Hematopoietic multipotent progenitor cell treated with erythropoietin and hydrocortisone succinate and interleukin-3 and kit ligand, for 6 days (in vitro differentiated cells): ENCODE measurements at places on chromosomes 13 and 19.
A peak's percentile ranks its signal among the peaks of the same experiment; 100 is the strongest.

- DNase-seq = peak; percentile 0
These were observed 3.4 kb upstream of the ZIC2 start for GRCh38 chr13:99977912-99978798.

GRCh38 chr19:14475251-14476073 is at the start of gene PTGER1:
TSS of gene PTGER1 (minus strand) at chr19:14475354. CDS start at chr19:14474320, 1,034 bp downstream.
- peak; percentile 65 for DNase-seq

- DNase-seq = no peak
These were observed 151.7 kb downstream of the EFNB2 start for GRCh38 chr13:106383791-106384190.

DNA sequence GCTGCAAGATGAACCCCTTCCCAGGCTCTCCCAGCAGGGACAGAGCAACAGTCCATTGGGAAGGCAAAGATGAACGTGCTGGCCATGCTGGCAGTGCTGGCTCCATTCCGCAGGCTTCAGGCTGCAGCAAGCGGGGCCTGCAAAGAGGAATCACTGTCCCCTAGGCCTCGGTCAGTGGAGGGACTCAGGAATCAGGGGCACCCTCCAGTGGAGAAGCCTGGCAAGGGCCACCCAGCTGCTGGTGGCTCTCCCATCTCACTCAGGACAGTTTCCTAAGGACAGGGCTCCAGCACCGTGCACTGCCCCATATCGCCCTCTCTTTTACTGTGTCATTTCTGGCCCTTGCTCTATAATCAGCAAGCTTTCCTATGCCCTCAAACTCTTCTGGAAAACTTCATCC is 498.6 kb downstream of the EFNB2 start:
- DNase-seq = no peak

- no peak for DNase-seq
These were observed 4.6 kb upstream of the CEACAM1 start for GRCh38 chr19:42532891-42533290.

- DNase-seq = no peak
These were observed 22.1 kb downstream of the CLEC11A start for GRCh38 chr19:50745221-50745620.

DNA sequence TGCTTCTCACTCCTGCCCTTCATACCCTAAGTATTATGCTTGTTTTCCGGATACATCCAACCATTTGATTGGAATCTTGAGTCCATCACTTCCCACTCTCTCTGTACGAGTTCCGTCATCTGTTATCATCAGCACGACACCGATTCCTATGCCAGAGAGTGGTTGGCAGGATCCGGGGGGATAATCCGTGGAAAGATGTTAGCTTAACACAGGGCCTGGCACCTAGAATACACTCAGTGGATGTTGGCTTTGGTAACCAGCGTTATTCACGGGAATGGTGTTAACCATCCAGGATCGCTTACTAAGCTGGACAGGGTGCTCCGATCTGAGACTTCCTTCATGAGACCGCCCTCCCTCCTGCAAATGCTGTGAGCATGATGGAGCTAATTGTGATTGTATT is 12.4 kb downstream of the VSTM2B start:
- DNase-seq = no peak

GRCh38 chr13:66859934-66860877 is 369.9 kb downstream of the PCDH9 start:
- no peak for DNase-seq

GRCh38 chr19:4711211-4711610 is 12.4 kb downstream of the DPP9 start:
- DNase-seq = no peak

- no peak for DNase-seq
These were observed 61.2 kb downstream of the COLGALT1 start for GRCh38 chr19:17616686-17616960.

DNA sequence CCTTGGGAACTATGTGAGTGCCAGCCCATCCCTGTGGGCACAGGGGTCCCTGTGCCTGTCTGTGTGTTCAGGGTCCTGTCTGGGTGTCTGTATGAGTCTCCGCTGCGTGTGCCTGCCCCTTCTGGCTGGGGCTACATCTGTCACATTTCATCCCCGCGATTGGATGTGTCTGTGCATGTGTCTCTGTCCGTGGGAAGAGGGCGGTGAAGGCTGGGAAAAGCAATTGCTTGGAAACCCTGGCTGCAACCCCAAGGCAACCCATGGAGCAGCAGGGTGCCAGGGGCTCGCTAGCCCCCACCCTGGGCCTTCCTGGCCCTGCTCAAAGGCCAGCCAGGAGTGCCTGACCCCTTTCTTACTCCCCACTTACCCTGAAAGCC is 1.4 kb downstream of the MAG start:
- no peak for DNase-seq

GRCh38 chr19:35899547-35900214 is 659 bp downstream of the NFKBID start:
- DNase-seq = peak; percentile 93

DNA sequence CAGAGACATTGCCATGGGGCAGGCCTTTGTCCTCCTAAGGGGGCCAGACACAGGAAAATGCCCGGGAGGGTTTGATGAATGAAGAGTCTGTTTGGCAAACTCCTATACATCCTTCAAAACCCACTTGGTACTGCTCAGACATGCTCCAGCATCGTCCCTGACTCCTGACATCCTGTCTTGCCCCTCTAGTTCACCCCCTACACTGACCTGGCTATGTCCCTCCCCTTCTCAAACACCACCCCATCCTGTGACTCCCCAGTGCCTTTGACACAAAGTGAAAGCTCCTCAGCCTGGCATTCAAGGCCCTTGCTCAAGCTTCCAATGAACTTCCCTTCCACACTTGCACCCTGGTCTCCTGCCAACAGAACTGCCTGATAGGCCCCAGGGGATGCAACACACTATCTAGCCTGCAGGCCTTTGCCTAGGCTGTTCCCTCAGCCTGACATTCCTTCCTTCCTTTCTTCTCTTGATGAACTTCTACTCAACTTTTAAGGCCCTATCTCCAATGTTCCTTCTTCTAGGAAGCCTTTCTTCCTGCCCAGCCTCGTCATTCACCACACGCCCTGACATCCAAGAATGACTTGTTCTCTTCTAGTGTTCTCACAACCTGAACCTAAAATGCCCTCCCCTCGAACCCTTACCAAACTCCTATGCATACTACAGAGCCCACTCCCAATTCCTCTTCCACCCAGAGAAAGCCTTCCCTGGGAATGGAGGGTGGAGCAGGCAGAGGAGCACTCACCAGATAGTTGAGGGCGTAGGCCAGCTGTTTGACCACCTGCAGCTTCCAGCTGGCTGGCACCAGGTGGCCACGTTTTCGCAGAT is 12.4 kb downstream of the JAK3 start:
- no peak for DNase-seq

DNA sequence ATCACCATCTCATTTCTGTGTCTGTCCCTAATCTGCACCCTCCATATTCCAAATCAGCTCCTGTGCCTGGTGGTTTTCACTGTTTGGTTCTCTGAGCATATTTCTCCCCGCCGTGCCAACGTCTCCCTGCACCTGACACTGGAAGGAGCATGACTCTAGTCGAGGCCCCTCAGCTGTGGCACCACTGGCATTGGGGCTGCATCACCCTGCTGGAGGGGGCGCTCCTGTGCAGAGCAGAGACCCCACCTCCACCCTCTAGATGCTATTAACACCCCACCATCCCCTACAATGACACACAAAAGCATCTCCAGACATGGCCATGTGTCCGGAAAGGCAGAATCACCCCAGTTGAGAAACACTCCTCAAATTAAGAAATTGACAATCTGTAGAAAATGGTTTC is 20.8 kb downstream of the ZSCAN5C start:
- no peak for DNase-seq

GRCh38 chr19:35856546-35857149 is at the start of gene KIRREL2:
TSS of gene KIRREL2 (plus strand) at chr19:35856911. CDS start at chr19:35857120, 209 bp downstream.
- DNase-seq = no peak

DNA sequence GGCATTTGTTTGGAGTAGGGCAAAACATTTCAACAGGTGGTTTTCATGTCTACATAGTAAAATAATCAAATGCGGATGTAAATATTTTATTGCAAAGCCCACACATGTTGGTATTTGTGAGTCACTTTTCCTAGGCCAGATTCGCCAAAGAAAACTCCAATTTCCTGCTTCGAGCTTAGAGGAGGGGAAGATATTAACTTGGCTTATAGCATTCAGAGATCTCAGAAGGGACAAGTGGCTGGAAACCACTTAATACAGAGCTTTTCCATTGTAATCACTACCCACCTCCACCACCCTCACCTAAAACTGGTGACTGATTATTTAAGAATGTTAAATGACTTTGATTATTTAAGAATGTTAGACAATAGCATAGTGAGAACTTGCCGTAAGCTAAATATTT is 530.6 kb upstream of the SPRY2 start:
- no peak for DNase-seq

GRCh38 chr19:3366753-3367627 is 607 bp downstream of the NFIC start:
- DNase-seq = peak; percentile 74

GRCh38 chr19:31348481-31349159 is 616 bp downstream of the TSHZ3 start:
- no peak for DNase-seq

DNA sequence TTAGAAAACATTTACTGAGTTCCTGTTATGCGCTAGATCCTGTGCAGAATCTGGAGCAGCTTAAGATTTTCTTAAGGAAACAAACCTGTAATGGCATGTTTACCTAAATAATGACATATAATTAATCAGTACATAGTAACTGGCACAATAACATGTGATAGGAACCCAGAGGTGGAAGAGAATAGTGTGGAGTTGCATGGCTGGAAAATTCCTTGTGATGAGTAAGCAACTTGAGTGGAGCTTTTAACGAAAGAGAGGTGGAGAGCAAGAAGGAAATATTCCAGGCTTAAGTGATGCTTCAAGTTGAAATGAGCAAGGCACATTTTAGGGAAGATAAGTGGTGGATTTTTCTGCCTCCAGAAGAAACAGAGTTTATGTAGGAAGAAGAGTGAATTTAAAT is 9.2 kb upstream of the GPC5 start:
- no peak for DNase-seq

- DNase-seq = no peak
These were observed 145.7 kb downstream of the LIG4 start for GRCh38 chr13:108069521-108070210.

DNA sequence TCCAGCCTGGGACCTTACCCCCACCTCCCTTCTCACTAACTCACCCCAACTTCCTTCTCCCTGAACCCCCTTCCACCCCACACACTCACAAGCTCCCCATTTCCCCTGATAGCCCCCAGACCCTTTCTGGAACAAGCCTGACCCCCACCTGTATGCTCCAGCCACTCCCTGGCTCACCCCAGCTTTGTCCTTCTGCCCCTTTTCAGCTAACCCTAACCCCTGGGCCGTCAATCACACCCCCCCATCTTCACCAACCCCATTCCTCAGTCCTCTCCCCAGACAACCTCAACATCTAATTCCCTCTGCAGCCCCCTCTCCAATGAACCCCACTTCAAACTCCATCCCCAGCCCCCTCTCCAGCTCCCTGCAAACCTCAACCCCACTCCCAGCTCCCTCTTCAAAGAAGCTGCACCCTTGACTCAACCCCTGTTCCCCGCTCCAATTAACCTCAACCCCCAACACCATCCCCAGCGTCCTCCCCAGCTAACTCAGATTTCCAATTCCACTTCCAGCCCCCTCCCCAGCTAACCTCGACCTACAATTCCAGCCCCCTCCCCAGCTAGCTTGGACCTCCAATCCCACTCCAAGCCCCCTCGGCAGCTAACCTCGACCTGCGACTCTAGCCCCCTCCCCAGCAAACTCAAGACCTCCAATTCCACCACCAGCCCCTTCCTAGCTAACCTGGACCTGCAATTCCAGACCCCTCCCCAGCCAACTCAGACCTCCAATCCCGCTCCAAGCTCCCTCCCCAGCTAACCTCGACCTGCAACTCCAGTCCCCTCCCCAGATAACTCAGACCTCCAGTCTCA is 929 bp downstream of the GNG7 start:
- DNase-seq = no peak

- no peak for DNase-seq
These were observed 36.0 kb upstream of the SLC7A10 start for GRCh38 chr19:33261511-33262189.

- no peak for DNase-seq
These were observed 35.0 kb upstream of the TNFSF11 start for GRCh38 chr13:42538996-42539395.

DNA sequence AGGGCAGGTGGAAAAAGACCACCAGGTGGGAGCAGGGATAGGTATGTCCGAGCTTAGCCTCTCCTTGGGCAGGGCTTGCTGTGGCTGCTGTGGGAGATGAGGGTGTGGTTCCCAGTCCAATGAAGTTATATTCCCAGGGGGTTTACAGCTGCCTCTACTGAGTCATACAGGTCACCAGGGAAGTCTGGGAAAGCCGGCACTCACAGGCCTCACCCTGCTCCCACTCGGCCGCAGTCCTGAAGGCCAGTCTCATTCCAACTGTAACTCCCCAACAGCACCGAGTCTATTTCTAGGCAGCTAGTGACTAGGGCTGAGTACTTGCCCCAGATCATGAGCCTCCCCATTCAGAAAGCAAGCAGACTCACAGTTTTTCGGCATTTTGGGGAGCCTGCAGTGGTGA is 77.1 kb downstream of the FNDC3A start:
- no peak for DNase-seq

- no peak for DNase-seq
These were observed 238.4 kb downstream of the ITGBL1 start for GRCh38 chr13:101690871-101691270.

DNA sequence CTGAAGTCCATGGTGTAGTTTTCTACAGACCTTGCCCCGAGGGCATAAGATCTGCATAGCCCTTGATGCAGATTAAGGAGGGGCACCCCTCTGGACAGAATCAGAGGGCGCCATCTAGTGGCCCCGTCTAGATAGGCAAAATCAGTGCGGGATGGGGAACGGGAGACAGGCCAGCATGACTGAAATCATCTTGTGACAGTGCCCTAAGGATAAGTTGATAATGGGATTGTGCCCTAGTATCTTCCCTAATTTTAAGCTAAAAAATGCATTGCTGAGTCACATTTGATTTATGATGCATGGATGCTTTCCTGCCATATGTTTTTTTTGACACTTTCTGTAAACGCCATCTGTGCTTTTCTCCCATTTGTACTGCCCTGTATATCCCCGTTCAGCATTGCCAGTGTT is 19.0 kb upstream of the GPI start:
- peak; percentile 84 for DNase-seq
